ENCODE measurements at places on chromosomes 2 and 18.

GRCh38 chr2:109365131-109365530 is 236.1 kb downstream of the SH3RF3 start:
- no peaks in the 10 kb centered on the region for H3K4me1 ChIP-seq
- no peak for DNase-seq
- H3K36me3 ChIP-seq, result no peaks in the 10 kb centered on the region
- peaks cover 6% of the 10 kb centered on the region for H3K27me3 ChIP-seq

GRCh38 chr2:201507725-201508124 is 56.2 kb downstream of the STRADB start:
- H3K36me3 ChIP-seq, result no peaks in the 10 kb centered on the region
- H3K27ac ChIP-seq, result no peak overlapping the region
- no peak overlapping the region for H3K4me3 ChIP-seq
- H3K27me3 ChIP-seq, result no peaks in the 10 kb centered on the region
- H3K4me1 ChIP-seq, result no peaks in the 10 kb centered on the region

DNA sequence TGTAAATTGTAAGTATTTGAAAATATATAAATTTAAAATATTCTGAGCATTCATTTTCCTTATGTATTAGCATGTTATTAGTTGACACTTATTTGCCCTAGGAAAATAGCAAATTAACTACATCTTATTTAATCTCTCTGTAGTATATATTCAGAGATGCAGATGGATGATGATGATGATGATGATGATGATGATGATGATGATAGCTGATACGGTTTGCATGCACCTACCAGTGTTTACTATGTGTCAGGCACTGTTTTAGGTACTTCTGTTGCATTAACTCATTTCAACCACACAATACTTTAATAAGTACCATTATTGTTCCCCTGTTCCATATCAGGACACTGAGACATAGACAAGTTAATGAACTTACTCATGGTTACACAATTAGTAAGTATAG is 191.4 kb upstream of the BOD1L2 start:
- no peaks in the 10 kb centered on the region for H3K27me3 ChIP-seq
- peaks cover 5% of the 10 kb centered on the region for H3K36me3 ChIP-seq
- no peak overlapping the region for H3K27ac ChIP-seq
- H3K4me3 ChIP-seq, result no peak overlapping the region
- no peaks in the 10 kb centered on the region for H3K4me1 ChIP-seq

GRCh38 chr2:46179037-46179621 is 118.1 kb upstream of the EPAS1 start:
- no peak overlapping the region for H3K27ac ChIP-seq
- no peaks in the 10 kb centered on the region for H3K27me3 ChIP-seq

- H3K36me3 ChIP-seq, result no peaks in the 10 kb centered on the region
- DNase-seq, result no peak
- no peak overlapping the region for H3K27ac ChIP-seq
- H3K4me3 ChIP-seq, result no peak overlapping the region
- H3K27me3 ChIP-seq, result no peaks in the 10 kb centered on the region
- H3K4me1 ChIP-seq, result no peaks in the 10 kb centered on the region
Measured at GRCh38 chr18:6382963-6383362, 31.7 kb downstream of the L3MBTL4 start.

- H3K4me3 ChIP-seq, result no peak overlapping the region
- H3K4me1 ChIP-seq, result peaks cover 24% of the 10 kb centered on the region
- no peaks in the 10 kb centered on the region for H3K27me3 ChIP-seq
- peaks cover 95% of the 10 kb centered on the region for H3K36me3 ChIP-seq
- DNase-seq, result no peak
- H3K27ac ChIP-seq, result no peak overlapping the region
Measured at GRCh38 chr2:97727296-97727695, 13.9 kb downstream of the ZAP70 start.

DNA sequence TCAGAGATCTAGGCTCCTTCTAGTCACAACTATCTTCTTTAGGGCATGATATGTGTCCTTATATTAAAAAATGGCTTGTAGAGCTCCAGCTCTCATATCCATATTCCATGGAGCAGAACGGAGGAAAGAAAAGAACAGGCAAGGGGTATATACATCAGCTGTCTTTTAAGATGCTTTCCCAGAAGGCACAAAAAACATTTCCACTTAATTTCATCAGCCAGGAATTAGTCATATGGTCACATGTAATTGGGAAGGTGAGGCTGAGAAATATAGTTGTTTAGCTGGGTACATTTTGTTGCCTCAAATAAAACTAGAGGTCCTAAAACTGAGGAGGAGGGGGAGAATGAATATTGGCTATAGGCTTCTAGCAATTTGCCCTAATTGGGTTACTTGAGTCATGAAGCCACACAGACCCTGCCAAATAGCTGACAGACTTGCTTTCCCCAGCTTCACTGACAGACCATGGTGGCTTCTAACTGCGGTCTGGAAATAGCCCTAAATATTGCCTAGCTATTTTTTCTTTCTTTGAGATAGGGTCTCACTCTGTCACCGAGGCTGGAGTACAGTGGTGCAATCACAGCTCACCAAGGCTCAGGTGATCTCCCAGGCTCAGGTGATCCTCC is 20.0 kb downstream of the MAIP1 start:
- H3K4me3 ChIP-seq, result no peak overlapping the region
- peaks cover 3% of the 10 kb centered on the region for H3K4me1 ChIP-seq
- DNase-seq, result no peak
- H3K27ac ChIP-seq, result no peak overlapping the region

GRCh38 chr2:127059559-127059958 is 47.4 kb downstream of the BIN1 start:
- H3K27me3 ChIP-seq, result no peaks in the 10 kb centered on the region
- peaks cover 38% of the 10 kb centered on the region for H3K36me3 ChIP-seq
- H3K4me1 ChIP-seq, result peaks cover 2% of the 10 kb centered on the region
- no peak overlapping the region for H3K4me3 ChIP-seq
- DNase-seq, result no peak

GRCh38 chr18:34626404-34627136 is 83.5 kb upstream of the DTNA start:
- no peaks in the 10 kb centered on the region for H3K27me3 ChIP-seq
- H3K4me3 ChIP-seq, result no peak overlapping the region
- DNase-seq, result no peak
- H3K36me3 ChIP-seq, result no peaks in the 10 kb centered on the region
- H3K4me1 ChIP-seq, result no peaks in the 10 kb centered on the region
- H3K27ac ChIP-seq, result no peak overlapping the region

GRCh38 chr2:159564081-159564480 is 52.3 kb downstream of the BAZ2B start:
- H3K36me3 ChIP-seq, result no peaks in the 10 kb centered on the region
- H3K27ac ChIP-seq, result no peak overlapping the region
- no peaks in the 10 kb centered on the region for H3K4me1 ChIP-seq
- H3K4me3 ChIP-seq, result no peak overlapping the region

- no peaks in the 10 kb centered on the region for H3K27me3 ChIP-seq
- H3K4me3 ChIP-seq, result no peak overlapping the region
- no peak for DNase-seq
Measured at GRCh38 chr2:145015561-145015960, 495.6 kb upstream of the ZEB2 start.

GRCh38 chr18:58416704-58417683 is 211.9 kb downstream of the ALPK2 start:
- no peaks in the 10 kb centered on the region for H3K36me3 ChIP-seq
- H3K27ac ChIP-seq, result no peak overlapping the region
- no peaks in the 10 kb centered on the region for H3K4me1 ChIP-seq
- no peak for DNase-seq
- no peaks in the 10 kb centered on the region for H3K27me3 ChIP-seq

- no peak overlapping the region for H3K4me3 ChIP-seq
- DNase-seq, result no peak
- H3K27ac ChIP-seq, result no peak overlapping the region
Measured at GRCh38 chr18:5980721-5981120, 85.4 kb upstream of the TMEM200C start.

DNA sequence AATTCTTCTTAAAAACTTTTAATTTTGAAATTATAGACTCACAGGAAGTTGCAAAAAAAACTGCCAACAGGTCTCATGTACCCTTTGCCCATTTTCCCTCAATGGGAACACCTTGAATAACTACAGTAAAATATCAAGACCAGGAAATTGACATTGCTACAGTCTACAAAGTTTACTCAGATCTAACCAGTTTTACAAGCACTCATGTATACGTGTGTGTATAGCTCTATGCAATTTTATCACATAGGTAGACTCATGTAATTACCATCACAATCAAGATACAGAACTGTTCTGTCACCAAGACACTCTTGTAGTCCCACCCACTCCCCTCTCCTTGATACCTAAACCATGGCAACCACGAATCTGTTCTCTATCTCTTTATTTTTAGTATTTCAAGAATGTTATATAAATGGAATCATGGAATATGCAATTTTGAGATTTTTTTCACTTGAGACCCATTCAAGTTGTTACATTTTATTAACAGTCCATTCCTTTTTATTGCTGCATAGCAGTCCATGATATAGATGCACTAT is 6.6 kb downstream of the HYCC2 start:
- H3K36me3 ChIP-seq, result peaks cover 8% of the 10 kb centered on the region
- no peak overlapping the region for H3K27ac ChIP-seq
- H3K27me3 ChIP-seq, result no peaks in the 10 kb centered on the region
- DNase-seq, result no peak
- no peak overlapping the region for H3K4me3 ChIP-seq

DNA sequence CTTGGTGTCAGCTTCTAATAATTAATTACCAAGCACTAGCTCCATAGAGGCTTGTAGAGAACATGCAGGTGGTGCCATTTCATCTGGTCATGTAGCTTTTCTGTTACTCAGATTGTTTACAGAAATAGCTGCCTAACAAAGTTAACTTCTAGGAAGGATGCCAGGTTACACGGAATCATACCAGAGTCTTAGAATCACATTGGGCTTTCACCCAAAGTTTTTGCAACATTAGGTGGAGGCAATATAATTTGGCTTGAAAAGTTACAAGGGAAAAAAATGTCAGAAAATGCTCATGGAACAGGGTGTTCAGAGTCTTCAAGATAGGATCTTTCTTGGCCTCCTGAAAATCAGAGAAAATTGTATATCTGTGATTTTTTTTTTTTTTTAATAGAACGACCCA is 135.6 kb downstream of the ARHGAP15 start:
- H3K4me1 ChIP-seq, result peaks cover 38% of the 10 kb centered on the region
- H3K27ac ChIP-seq, result no peak overlapping the region
- H3K27me3 ChIP-seq, result no peaks in the 10 kb centered on the region
- H3K36me3 ChIP-seq, result peaks cover 18% of the 10 kb centered on the region

- H3K4me3 ChIP-seq, result no peak overlapping the region
- H3K36me3 ChIP-seq, result no peaks in the 10 kb centered on the region
- DNase-seq, result no peak
- no peaks in the 10 kb centered on the region for H3K4me1 ChIP-seq
- H3K27me3 ChIP-seq, result no peaks in the 10 kb centered on the region
Measured at GRCh38 chr2:223847410-223847809, 10.0 kb upstream of the AP1S3 start.

- H3K27ac ChIP-seq, result no peak overlapping the region
- no peaks in the 10 kb centered on the region for H3K27me3 ChIP-seq
- H3K36me3 ChIP-seq, result no peaks in the 10 kb centered on the region
- H3K4me3 ChIP-seq, result no peak overlapping the region
- H3K4me1 ChIP-seq, result peaks cover 11% of the 10 kb centered on the region
Measured at GRCh38 chr2:10141736-10142639, 19.4 kb downstream of the RRM2 start.

DNA sequence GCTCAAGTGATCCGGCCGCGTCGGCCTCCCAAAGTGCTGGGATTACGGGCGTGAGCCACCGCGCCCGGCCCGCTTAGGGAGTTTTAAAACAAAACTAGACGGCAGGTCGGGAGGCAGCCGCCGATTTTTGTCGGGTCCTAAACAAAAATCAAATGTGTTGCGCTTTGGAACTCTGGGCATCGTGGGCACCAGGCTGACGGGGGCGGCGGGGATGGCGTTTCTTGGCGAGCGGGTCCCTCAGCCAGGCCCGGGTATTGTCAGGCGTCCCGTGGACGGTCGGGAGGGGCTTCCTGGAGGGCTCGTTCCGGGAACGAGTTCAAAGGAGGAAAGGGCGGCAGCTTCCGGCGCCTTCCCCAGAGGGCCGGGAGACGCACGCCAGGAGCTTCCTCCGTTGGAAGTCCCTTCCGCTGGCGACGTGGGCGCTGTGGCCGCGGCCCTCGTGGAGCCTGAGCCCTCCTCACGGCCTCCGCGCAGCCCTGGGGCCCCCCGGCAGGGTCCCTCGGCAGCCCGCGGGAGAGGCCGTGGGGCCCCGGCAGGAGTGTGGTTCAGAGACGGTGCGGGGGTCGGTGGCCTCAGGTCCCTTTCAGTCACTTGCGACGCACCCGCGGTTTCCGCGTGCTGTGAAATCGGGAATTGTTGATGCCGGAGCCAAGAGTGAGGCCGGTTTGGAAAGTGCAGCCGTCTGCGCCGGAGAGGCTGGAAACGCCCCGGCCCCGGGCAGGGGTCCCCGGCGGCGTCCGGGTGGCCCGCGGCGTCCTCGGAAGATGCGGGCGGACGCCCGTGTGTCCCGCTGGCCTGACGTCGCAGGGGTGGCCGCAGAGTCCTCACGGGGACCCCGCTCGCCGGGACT is 59.3 kb downstream of the EMILIN2 start:
- H3K27ac ChIP-seq, result peak overlapping the region; percentile 66
- H3K4me3 ChIP-seq, result no peak overlapping the region
- no peaks in the 10 kb centered on the region for H3K36me3 ChIP-seq

DNA sequence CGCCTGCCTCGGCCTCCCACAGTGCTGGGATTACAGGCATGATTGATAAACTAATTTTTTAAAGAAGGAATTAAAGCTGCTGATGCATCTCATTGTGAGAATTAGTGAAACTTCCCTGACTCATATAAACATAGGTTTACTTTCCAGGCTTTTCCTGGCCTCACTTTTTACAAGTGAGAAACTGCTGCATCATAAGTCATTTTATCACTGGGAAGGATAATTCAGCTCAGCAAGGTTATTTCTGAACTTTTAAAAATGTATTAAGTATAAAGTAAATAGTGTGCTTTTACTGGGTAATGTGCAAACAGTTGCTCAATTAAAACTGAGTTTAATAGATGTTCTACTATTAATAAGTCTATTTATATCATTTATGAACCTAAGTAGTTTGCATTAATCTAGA is 1130.3 kb upstream of the CDH2 start:
- H3K4me1 ChIP-seq, result no peaks in the 10 kb centered on the region
- no peaks in the 10 kb centered on the region for H3K36me3 ChIP-seq
- DNase-seq, result no peak
- no peak overlapping the region for H3K4me3 ChIP-seq

DNA sequence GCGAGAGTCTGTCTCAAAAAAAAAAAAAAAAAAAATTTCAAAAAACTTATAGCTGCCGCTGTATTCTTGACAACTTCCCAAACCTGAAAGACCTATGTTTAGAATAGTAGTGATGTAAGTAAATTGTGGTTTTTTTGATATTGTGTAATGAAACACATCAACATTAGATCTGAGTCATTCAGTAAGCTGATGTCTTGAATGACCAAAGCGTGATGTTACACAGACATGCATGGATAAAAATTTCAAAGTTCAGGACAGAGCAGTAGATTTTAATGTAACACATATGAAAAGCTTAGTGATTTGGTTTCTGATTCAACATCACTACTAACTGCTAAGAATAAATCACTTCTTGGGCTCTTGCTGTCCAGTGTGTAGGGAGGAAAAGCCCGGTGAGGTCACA is 69.3 kb upstream of the MEX3C start:
- no peak overlapping the region for H3K27ac ChIP-seq
- no peaks in the 10 kb centered on the region for H3K4me1 ChIP-seq
- H3K27me3 ChIP-seq, result no peaks in the 10 kb centered on the region
- H3K4me3 ChIP-seq, result no peak overlapping the region

- H3K36me3 ChIP-seq, result no peaks in the 10 kb centered on the region
- H3K4me1 ChIP-seq, result peaks cover 3% of the 10 kb centered on the region
- peak overlapping the region; percentile 56 for H3K4me3 ChIP-seq
- no peaks in the 10 kb centered on the region for H3K27me3 ChIP-seq
- DNase-seq, result peak; percentile 12
Measured at GRCh38 chr2:149544692-149545091, 42.9 kb downstream of the MMADHC start.

All from CD4-positive, CD25-positive, alpha-beta regulatory T cell (primary cell).